ENCODE measurements at places on chromosomes 2 and 18.
A peak's percentile ranks its signal among the peaks of the same experiment; 100 is the strongest.

DNA sequence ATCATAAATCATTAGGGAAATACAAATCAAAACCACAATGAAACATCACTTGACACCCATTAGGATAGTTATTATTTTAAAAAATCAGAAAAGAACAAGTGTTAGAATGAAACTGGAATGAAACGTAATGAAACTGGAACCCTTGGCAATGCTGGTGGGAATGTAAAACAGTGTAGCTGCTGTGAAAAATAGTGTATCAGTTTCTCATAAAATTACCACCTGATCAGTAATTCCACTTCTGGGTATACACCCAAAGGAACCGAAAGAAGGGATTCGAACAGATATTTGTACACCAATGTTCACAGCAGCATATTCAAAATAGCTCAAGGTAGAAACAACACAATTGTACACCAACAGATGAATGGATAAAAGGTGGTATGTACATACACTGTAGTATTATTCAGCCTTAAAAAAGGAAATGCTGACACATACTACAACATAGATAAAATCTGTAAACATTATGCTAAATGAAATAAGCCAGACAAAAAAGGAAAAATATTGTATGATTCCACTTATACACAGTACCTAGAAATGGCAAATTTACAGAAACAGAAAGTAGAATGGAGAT, 27.0 kb downstream of the ROCK1 start:
- DNase-seq = no peak

- DNase-seq = no peak
These were observed 2.2 kb downstream of the RNU4ATAC start for GRCh38 chr2:121532894-121533293.

DNA sequence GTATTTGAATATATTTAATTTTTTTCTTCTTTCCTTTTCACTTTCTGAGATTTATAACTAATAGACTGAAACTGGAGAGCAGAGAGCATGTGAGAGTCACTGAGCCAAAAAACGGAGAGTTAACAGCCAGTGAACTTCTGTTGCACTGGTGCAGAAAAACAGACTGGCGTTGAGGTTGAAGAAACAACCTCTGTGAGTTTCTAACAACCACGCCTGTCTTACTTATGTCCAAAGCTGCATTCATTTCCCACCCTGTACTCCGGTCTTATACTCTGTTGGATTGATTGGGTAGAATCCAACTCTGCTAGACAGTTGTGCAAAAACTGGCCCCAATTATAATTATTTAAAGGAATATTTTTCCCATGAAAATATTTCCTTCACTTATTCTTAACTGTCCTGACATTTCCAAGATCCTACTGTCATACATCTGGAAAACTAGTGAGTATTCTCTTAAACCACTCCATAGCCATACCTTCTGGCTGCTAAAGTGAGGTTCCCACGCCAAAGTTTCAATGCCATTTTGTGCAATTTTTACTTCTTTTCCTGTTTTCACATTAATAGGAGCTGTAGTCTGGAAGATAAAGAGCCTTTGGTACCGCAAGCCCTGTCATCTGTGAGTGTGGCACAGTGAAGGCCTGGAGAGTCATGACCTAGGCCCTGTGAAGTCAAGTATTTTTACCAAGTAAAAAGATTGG, 9.4 kb downstream of the CYP1B1 start:
- peak; percentile 69 for DNase-seq

DNA sequence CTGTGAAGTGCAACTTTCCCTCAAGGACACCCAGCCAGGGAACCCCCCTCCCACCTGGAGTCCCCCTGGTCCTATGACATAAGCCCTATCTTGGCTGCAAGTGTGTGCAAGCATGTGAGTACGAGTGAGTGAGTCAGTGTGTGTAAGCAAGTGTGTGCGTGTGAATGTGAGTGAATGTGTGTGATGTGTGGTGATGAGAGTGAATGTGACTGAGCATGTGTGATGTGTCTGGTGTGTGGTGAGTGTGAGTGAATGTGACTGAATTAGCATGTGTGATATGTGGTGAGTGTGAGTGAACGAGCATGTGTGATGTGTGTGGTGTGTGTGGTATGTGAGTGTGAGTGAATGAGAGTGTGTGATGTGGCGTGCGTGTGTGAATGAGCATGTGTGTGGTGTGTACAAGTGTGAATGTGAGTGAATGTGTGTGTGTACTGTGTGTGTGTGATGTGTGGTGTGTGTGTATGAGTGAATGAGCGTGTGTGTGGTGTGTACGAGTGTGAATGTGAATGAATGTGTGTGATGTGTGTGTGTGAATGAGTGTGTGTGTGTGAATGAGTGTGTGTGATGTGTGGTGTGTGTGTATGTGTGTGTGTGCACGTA, 68.8 kb upstream of the SMAD7 start:
- peak; percentile 31 for DNase-seq

- peak; percentile 80 for DNase-seq
These were observed 62.1 kb upstream of the ACKR3 start for GRCh38 chr2:236507393-236508085.

DNA sequence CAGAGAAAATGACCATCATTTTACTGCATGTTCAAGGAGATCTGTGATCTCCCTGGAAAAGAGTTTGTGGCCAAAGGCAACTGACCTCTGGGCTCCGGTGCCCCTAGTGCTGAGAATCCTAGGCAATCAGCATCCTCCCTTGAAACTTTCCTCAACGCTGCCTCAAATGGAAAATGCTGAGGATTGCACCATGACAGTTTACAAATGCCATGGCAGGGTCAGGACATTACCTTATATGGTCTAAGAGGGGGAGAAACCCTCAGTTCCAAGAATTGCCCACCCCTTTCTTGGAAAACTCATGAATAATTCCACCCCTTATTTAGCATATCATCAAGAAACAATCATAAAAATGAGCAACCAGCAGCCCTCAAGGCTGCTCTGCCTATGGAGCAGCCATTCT, 48.3 kb downstream of the ALPK2 start:
- DNase-seq = no peak

GRCh38 chr2:224994242-224994823, 47.9 kb downstream of the DOCK10 start:
- DNase-seq = no peak

DNA sequence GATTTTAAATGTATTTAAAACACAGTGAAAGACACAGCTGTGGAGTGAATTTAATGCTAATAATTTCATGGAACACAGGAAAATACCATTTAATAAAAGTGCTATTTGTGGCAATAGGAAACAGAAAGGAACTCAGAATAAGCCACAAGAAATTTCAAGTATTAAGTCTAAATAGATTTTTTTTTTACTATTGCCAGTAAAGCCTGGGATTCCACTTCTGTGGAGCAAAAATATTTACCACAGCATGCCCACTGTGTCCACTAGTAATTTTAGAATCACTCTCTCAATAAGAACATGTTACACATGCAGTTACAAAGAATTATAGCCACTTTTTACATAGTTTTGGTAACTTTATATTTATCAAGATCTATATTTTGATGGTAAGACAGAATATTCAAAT, 17.2 kb downstream of the KCTD18 start:
- DNase-seq = no peak

DNA sequence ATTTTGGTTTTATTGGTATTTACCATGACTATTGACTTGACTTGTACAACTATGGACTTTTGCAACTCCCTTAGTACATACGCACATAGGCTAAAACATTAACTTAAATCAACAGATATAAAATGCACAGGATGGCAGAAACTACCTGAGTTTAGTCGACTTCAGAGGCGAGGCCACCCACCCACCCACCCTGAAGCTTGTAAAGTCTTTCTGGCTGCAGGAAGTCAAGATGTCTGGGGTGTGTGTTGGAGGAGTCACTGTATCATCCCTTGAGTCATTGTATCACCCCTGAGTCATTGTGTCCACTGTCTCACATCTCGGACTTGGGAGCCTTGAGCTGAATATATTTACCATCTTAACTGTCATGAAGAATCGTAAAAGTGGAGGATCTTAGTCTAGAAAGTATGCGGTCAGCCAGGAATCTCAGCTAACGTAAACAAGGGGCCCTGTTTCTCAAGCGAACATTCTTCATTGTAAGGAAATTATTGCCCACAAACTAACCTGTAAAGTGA, 140.0 kb upstream of the ST6GAL2 start:
- DNase-seq = no peak

- DNase-seq = no peak
These were observed 76.9 kb upstream of the PPP1CB start for GRCh38 chr2:28674713-28675068.

- DNase-seq = peak; percentile 94
These were observed at the start of gene ONECUT2 for GRCh38 chr18:57434536-57435494. TSS of gene ONECUT2 (plus strand) at chr18:57435374. CDS start at chr18:57435717, 343 bp downstream.

GRCh38 chr18:37385846-37386778, 179.5 kb downstream of the CELF4 start:
- no peak for DNase-seq

- no peak for DNase-seq
These were observed 164.2 kb downstream of the CTIF start for GRCh38 chr18:48703028-48703386.

- no peak for DNase-seq
These were observed 514 bp downstream of the PAX8 start for GRCh38 chr2:113278073-113278741.

- no peak for DNase-seq
These were observed 518.2 kb downstream of the NRXN1 start for GRCh38 chr2:50513724-50514123.

GRCh38 chr18:26021061-26021754, 69.2 kb downstream of the SS18 start:
- no peak for DNase-seq

DNA sequence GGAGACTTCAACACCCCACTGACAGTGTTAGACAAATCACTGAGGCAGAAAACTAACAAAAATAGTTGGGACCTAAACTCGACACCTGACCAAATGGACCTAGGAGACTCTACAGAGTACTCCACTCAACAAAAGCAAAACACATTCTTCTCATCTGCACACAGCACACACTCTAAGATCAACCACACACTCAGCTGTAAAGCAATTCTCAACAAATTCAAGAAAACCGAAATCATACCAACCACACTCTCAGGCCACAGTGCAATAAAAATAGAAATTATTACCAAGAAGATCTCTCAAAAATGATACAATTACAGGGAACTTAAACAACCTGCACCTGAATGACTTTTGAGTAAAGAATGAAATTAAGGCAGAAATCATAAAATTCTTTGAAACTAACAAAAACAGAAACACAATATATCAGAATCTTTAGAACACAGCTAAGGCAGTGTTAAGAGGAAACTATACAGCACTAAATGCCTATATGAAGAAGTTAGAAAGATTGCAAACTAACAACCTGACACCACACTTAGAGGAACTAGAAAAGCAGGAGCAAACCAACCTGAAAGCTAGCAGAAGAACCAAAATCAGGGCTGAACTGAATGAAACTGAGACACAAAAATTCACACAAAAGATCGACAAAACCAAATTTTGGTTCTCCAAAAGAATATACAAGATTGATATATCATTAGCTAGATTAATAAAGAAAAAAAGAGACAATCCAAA, 46.3 kb downstream of the RTTN start:
- DNase-seq = no peak

- DNase-seq = no peak
These were observed 14.4 kb downstream of the CTIF start for GRCh38 chr18:48553236-48553635.

DNA sequence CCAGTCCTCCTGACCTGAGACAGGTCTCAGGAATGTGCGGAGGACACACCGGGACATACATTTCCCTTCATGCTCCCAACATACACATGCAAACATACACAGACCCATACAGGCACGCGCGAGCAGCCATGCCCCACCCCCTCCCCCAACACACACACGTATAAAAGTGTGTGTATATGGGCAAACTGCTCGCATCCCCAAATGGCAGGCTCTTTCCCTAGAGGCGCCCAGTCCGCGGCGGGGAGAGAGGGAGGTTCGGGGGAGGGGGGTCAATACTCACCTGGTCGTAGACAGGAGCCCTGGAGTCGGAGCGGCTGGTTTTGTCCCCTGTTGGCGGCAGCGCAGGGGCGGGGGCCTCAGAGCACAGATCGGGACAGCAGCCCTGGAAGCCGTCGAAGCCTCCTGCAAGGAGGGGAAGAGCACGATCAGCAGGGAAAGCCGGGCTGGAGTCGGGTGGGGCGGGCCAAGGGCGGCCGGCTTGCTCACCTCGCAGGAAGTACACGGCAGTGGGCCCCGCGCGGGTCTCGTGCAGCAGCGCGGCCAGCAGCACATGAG, 682 bp downstream of the DUSP2 start:
- peak; percentile 34 for DNase-seq

DNA sequence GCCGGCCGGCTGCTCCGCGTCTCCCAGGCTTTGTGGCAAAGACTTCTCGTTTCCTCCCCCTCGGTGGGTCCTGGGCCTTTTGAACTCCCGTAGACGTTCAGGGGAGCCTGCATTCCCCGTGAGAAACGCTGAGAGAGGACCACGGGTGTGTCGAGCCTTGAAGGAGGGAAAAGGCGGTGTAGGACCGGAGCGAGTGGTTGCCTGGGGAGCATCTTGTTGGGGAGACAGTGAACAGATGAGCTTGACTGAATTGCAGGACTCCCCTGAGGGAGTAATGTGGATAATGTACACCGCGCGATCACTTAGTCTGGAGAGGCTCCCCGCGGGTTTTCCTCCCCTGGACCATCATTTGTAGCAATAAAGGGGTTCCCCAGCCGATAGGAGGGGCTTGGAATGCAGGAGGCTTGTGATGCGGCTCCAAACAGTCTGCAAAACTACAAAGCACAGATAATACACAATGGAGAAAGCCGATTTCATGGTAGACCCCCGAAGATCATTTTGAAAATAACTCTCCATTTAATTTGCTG, 769 bp downstream of the ALMS1 start:
- DNase-seq = no peak

DNA sequence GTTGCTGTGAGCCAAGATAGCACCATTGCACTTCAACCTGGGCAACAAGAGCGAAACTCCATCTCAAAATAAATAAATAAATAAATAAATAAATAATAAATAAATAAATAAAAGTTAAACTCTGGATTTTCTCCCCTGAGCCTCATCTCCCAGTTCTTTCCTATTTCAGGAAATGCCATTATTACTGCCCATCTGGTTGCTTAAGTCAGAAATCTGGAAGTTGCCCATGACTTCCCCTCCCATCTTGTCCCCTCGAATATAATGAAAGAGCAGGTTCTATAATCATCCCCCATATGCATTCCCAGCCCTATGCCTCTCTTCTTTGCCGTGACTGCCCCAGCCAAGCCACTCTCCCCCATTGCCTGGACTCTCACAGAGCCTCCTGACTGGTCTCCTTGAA, 4.2 kb upstream of the PSD4 start:
- no peak for DNase-seq

DNA sequence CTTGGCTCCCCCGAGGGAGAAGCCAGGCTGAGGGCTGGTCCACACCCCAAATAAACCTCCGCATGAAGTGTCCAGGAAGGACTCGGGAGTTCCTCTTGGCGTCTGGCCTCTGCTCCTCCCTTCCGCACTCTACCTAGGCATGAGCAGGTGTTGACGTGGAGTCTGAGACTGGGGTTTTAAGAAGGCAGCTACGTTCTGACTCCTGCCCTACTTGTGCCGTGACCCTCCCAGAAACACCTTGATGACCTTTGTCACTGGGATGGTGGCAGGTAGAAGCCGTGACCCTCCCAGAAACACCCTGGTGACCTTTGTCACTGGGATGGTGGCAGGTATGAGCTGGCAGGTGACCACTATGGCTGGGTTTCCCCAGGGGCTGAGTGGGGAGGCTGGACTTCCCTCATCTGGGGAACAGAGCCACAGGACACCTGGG, 54.8 kb downstream of the HS6ST1 start:
- DNase-seq = no peak

Data from femur (tissue), 1 donor.